ENCODE measurements at places on chromosomes 1 and 21.

GRCh38 chr1:3457910-3458883 is 3.7 kb downstream of the ARHGEF16 start:
- DNase-seq = no peak

- DNase-seq = no peak
These were observed 33.6 kb downstream of the SLC37A1 start for GRCh38 chr21:42547001-42547905.

- peak; percentile 71 for DNase-seq
These were observed 22.6 kb downstream of the BTG2 start for GRCh38 chr1:203327684-203328457.

- no peak for DNase-seq
These were observed 20.9 kb downstream of the TTLL7 start for GRCh38 chr1:83978056-83978455.

DNA sequence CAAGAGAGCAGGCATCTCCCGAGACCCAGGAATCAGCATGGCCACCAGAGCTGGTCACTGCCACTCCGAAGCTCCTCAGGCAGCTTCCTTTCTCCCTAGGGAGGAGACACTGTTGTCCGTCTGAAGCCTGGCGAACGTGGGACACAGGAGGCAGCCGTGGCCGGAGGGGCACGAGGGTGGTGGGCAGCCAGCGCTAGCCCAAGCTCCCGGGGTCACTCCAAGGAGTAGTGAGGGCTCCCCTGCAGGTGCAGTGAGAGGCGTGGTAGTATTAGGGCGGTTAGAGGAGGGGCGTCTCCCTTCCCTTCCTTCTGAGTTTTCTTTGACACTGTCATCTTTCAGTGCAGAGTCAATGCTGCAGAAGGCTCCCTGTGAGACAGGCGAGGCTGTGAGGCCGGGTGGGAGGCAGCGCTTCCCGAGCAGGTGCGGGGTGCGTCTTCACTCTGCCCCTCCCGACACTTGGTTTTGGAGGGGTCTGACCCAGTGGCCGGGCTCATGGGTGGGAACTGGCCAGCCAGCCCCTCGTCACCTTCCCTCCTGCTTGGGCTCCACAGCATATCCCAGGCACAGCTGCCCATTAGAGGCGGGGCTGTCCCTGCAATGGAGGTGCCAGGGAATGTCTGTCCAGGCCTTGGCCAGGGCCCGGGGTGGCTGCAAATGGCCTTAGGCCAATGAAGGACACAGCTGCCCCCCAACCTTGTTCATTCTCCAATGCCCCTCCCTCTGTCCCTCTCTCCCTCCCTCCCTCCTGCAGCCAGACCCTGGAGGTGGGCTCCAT is 171.6 kb upstream of the ARHGEF16 start:
- DNase-seq = no peak
